ENCODE measurements at places on chromosomes 7 and 10.

DNA sequence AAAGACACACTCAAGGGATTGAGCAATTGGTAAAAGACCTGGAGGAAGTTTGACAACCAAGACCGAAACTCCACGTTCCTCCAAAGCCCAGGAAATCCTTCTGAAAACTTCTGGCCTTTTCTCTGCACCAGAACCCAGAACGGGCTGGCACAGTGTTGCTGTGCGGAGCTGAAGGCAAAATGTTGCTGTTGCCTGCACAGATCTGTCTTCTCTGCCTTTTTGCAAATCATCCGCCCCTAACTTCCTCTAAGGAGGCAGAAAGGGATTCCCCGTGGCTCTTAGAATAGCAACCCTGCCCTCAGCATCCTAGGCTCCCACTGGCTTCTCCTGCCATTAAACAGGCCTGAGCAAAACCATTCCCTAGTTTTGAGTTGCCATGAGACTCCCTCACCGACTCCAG, 44.9 kb downstream of the FIGNL1 start:
- no peak for DNase-seq

- no peak for DNase-seq
Measured at GRCh38 chr10:88661577-88661976, 2.7 kb upstream of the LIPF start.

GRCh38 chr7:95391761-95392160, 4.4 kb downstream of the PON3 start:
- no peak for DNase-seq

- no peak for DNase-seq
Measured at GRCh38 chr7:78788464-78788863, 665.0 kb downstream of the MAGI2 start.

- DNase-seq = no peak
Measured at GRCh38 chr7:70762696-70763095, 369.2 kb upstream of the GALNT17 start.

DNA sequence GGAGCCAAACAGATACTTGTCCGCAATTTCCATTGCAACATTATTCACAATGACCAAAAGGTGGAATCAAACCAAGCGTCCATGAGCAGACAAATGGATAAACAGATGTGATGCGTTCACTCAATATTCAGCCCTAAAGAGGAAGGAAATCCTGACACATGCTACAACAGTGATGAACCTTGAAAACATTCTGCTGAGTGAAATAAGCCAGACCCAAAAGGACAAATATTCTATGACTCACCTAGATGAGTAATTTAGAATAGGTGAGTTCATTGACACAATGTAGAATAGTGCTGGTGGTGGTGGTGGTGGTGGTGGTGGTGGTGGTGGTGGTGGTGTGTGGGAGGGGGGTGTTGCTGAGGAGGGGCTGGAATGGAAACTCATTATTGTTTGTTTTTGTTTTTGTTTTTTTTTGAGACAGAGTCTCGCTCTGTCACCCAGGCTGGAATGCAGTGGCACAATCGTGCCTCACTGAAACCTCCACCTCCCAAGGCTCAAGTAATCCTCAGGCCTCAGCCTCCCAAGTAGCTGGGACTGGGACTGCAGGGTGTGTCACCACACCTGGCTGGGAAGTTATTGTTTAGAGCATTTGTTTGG, 28.6 kb downstream of the SMKR1 start:
- no peak for DNase-seq

GRCh38 chr7:28558236-28558635, 145.9 kb downstream of the CREB5 start:
- no peak for DNase-seq

DNA sequence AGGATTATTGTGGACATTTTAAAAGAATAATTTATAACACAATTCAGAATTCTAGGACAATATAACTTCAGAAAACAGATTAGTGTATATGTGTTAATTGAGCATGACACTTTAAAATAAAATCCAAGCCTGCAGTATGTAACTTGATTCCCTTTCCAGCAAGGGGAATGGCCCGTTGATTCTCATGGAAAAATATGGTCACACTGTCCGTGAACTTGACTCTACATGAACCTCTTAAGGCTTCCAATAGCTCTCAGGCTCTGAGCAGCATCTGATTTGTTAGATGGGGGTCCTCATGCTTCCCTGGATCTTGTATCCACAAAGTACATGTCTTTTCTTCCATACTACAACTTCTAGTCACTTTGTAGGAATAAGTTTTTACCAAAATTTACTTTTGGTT, 85.5 kb upstream of the AKR1E2 start:
- DNase-seq = no peak

DNA sequence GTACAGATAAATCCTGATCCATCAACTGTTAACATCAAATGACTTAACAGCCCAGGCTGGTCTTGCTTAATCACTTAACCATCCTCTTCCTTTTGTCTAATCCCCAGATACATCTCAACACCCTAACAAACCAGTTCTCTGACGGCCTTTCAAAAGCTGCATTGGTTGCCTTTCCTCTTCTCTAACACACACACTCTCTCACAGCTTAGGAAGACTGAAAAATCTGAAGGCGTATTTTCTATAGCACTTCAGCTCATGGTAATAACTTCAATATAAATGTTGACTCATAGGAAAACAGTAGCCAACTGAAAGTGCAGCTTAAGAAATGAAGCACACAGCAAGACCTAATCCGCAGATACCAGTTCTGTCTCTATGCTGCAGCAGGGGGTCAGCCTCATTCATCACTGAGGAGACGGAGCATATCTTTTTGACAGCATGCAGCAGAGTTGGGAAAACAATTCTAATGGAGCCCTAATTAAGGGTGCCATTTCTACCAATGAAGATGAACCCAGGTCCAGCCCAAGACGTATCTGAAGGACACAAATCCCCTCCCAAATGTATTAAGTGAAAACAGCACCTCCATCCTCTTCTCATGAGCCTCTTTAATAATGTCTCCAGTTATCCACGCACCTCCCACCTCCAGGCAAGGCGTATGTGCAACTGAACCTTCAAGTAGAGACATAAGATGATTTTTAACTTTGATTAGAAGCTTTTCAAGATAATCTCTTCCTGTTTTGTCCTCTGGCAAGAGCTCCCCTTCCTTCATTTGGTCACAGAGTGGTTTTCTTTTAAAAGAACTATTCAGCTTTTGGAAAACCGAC, 211.7 kb upstream of the NFE2L3 start:
- no peak for DNase-seq

DNA sequence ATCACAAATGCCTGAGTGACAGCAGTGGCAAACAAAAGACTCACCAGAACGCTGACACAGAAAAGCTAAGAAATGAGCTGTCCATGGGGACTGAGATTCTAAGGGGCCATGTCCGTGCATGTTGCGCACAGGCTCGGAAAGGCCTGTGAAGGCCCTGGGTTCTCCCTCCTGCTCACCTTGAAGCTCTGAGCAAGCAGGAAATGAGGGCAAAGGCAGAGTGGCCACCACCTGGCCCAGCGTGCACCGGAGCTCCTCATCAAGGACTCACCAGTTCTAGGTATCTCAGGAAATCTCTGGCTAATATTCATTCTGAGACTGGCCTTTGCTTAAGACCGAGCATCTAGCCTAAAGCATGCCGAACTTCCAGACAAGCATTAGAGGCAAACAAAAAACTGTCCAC, 52.7 kb downstream of the MAD1L1 start:
- DNase-seq = no peak

- DNase-seq = no peak
Measured at GRCh38 chr10:49649294-49649693, 30.2 kb upstream of the C10orf53 start.

- DNase-seq = no peak
Measured at GRCh38 chr7:33243319-33243881, 114.0 kb downstream of the BBS9 start.

DNA sequence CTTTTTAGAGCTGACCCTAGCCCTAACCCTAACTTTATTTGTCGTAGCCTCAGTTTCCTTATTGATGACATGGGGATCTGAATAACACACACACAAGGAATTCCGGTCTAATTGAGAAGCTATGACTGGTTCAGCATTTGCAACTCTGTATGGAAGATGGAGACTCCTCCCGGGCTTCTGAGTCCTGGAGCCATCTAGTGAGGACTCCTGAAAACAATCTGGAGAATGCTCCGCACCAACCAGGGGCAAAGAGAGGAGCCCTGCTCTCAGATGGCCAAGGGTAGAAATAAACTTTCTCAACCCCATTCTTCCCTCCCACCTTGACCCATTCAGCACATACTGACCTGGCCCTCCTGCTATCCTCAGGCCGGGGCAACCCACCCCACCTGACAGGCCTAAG, 26.4 kb downstream of the MBL2 start:
- no peak for DNase-seq

GRCh38 chr7:86598721-86599120, 45.0 kb upstream of the GRM3 start:
- no peak for DNase-seq

GRCh38 chr10:5779730-5780129, 33.5 kb downstream of the GDI2 start:
- DNase-seq = no peak

- no peak for DNase-seq
Measured at GRCh38 chr10:63137306-63137705, 4.2 kb downstream of the NRBF2 start.

DNA sequence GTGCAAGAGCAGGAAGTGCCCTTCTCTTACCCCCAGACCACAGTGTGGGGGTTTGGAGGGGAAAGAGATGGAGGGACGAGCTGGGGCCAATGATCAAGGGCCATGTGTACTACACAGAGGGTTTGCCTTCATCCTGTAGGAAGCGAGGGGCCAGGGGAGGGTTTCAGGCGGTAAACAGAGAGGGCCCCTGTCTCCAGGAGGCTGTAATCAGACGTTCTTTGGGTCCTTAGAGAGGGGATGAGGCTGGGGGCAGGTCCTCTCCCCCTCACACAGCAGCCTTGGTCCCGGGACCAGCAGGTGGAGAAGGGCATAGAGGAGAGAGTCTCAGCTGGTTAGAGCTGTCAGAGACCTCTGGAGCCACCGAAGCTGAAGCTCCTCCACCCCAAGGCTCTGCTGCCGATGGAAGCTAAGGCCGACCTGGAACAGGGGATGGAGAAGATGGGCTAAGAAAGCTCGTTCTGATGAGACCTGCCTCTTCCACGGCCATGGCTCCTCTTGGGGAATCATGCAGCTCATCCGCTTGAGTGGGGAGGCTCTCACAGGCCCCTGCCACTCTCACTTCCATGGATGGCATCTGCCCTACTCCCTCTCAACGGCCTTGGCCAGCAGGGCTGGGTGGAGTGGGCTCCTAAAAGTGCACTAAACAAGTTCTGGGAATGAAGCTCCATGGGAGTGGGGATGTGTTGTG, 3.5 kb downstream of the LOXL4 start:
- no peak for DNase-seq

DNA sequence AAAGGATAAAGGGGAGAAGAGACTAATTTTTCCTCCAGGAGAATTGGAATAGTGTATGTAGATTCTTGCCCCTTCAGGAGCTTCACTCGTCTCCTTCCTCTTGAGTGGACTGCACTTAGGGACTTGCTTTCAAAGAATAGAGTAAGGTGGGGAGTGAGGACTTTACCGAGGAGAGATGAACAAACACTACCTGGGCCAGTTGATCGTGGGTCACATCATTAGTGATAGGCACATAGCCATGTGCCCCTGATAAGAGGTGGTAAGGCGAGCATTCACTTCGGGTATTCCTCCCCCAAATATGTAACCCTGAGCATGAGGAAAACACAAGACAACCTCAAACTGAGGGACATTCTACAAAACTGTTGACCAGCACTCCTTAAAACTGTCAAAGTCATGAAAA, 14.6 kb upstream of the KIFBP start:
- no peak for DNase-seq

DNA sequence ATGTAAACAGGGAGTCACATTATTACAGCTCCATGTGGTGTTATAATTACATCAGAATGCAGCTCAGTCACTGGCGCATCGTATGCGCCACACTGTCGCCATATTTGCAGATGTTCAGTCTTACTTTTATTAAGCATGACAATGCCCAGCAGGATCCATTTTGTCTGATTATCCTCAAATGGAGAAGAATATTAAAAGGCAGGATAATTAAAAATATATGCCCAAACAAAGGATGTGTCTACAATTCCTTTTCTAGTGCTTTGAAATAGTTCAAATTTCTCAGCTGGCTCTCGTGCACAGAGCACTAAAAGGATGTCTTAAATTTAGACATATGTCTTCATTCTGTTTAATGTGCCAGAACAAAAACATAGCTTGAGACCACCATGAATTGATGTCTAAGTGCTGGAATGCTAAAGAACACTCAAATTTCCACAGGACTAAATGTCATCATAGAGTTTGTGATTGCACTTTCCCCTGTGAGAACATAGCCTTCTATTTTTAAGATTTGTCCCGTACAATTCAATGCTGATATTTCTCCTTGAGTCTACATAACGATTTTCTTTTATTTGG, 168.0 kb downstream of the DKK1 start:
- no peak for DNase-seq

GRCh38 chr7:41916450-41916927, 213.6 kb upstream of the INHBA start:
- no peak for DNase-seq

DNA sequence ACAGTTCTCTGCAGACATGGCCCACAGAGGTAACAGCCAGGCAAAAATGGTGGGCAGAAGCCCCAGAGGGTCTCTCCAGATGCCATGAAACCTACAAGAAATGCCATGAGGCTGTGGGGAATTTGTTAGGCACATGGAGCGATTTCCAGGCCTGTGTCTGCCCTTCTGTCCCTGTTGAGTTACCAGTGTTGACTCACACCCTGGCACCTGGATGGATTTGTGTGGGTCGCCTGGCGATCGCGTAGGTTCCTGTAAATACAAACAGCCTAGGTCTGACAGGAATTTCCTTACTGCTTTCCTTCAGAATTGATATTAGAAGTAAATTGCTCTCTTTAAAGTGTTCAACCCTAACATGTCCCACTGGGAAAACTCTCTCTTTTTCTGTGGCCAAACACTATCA, 164.9 kb upstream of the EEPD1 start:
- DNase-seq = no peak

DNA sequence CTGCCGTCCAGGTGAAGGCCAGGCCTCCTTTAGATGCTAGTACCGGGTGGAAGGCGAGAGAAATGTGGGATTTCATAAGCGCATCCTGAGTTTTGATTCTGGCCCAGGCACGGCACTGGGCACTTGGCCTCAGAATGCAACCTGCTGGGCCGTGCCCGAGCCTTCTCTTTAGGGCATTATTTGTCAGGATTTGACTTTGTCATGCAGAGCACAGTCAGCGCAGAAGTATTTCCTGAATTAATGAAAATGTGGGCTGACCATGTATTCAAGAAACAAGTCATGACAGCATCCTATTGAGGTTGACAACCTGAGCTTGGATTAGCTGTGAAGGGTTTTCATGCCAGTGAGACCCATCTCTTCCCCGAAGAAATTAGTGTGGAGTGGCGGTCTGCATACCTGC, 34.4 kb downstream of the RCC1L start:
- DNase-seq = no peak

DNA sequence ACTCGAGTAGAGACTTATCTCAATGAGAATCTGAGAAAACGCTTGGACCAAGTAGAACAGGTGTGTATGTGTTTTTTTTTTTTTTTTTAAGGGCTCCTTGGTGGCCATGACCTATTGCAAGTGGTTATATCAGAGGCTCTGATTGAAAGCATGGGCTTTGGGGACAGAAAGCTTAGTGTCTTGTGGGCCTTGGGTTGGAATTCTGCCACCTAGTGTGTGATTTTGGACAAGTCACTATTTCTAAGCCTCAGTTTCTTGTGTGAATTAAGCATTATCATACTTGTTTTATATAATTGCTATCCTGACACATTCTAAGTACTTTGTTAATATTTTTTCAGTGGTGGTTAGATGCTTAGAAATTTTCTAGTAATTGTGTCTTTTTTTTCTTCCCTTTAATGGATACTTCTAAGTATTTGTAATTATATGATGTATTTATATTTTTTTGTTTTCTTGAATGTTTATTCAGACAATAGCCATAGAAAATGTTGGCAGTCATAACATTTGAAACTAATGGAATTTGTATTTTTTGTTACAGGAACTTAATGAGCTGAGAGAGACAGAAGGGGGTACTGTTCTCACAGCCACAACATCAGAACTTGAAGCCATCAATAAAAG, 33.1 kb downstream of the SMC3 start:
- no peak for DNase-seq
